ENCODE measurements at places on chromosomes 1 and 21.

- DNase-seq: no peak
Measured at GRCh38 chr1:160981584-160982411, 27.2 kb upstream of the ITLN2 start.

- no peak for DNase-seq
Measured at GRCh38 chr1:94683886-94684285, 136.3 kb upstream of the SLC44A3 start.

GRCh38 chr1:222171005-222171404 lies 376.9 kb downstream of the HHIPL2 start:
- no peak for DNase-seq

DNA sequence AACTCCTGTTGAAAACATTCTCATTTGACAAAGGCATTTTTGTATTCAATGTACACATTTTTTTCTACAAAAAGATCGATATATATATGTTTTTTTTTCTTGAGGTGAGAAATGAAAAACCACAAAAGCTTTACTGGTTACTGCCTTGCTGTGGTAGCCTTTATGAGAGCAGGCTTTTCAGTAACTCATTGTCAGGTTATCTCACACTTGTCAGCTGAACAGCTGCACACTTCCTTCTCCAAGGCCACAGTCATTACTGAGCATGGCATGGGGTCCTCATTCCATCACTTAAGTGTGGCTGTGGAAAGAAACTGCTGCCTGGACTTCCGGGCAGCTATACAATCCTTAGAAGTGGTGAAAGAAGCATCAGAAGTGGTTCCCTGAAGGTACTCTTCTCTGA lies 169.3 kb upstream of the ZP4 start:
- DNase-seq: no peak

GRCh38 chr1:240312872-240313271 lies 221.2 kb downstream of the FMN2 start:
- no peak for DNase-seq

DNA sequence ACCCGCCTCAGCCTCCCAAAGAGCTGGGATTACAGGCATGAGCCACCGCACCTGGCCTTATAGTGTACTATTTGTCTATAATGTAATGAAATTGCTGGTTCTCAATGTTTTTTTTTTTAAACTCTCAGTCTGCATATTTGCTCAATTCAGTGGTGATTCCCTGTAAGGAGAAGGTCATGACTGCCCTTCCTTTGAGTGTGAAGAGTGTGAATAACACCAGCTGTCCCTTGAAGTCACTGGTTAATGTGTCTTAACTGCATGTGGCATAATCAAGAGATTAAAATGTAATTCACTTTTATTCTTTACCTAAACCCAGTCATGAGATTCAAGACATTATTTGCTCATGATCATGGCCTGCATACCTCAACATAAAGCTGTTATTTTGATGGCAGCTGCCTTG lies 30.5 kb downstream of the MTF2 start:
- no peak for DNase-seq

- DNase-seq: no peak
Measured at GRCh38 chr1:84722794-84723193, 32.5 kb upstream of the SSX2IP start.

DNA sequence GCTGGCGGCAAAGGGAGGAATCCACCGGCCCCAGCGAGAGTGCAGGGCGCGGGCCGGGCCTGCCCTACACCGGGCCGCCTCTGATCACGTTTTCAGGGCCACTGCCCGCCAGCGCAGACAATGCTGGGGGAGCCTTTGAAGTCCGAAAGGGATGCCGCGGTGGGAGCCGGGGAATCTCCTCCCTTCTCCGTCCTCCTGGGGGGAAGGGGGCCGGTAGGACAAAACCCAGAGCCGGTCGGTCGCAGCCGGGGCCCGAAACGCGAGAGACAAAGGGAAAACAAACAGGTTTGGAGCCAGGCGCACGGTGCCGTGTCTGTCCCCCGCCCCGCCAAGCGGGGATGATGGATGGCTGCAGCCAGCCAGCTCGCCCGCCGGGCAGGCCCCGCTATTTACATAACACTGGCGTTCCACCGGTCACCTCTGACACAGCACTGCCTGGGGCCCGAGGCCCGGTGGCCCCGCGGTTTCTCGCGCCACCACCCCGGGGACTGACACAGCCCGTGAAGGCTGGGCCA lies 92.0 kb downstream of the CASZ1 start:
- DNase-seq: no peak

DNA sequence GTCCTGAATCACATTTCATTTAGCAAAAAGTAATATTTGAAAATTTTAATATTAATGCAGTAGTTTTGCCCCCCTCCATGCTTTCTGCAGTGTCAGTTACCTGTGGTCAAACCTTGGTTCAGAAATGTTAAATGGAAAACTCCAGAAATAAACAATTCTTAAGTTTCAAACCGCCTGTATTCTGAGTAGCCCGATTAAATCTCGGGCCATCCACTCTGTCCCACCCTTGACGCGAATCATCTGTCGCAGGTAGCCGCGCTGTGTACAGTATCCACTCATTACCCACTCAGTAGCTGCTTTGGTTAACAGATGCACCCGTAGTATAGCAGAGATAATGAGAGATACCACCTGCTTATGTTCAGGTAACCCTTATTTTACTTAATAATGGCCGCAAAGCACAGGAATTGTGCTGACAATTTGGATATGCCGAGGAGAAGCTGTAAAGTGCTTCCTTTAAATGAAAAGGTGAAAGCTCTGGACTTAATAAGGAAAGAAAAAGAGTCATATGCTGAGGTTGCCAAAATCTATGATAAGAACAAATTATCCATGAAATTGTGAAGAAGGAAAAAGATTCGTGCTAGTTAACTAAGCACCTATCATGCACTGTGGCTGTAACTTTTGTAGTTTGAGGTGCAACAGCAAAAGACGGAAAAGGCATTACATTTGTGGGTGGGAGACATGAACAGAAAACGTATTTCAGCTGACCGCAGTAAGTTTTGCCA lies 889 bp upstream of the SCYL3 start:
- DNase-seq: no peak

- peak; percentile 21 for DNase-seq
Measured at GRCh38 chr1:9004700-9005394, 21.4 kb downstream of the SLC2A7 start.

GRCh38 chr21:41112740-41113692 lies 54.9 kb upstream of the BACE2 start:
- DNase-seq: no peak

- DNase-seq: peak; percentile 66
Measured at GRCh38 chr1:202135221-202135721, 9.3 kb downstream of the ARL8A start.

GRCh38 chr21:36735724-36736320 lies 36.9 kb downstream of the SIM2 start:
- no peak for DNase-seq

DNA sequence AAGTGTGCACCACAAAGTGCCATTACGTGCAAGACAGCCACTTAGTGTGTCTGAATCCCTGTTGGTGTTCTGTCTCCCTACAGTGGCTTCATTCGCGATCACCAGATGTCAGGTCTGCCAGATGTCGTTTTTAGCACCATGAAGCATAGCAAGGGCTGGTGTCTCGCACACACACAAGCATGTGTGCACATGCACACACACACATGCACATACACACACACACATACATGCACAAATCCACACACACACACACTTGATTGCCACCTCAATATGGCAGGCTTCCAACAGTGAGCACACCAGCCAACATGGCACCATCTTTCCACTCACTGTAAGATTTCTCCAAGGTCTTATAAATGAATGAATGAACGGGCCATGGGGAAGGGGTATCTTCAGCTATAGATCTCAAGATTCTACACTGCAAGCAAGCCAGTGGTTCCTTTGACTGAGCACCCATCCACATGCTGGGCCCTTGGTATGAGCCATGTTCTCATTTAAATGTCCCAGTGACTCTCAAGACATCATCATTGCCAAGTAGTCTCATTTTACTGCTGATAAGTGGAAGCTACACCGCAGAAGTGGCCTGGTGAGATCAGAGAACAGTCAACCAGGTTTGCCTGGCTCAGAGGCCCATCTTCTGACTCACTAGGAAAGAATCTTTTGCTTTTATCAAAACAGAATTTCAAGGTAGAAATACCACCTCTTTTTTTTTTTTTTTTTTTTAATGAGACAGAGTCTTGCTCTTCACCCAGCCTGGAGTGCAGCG lies 84.9 kb downstream of the SIM2 start:
- no peak for DNase-seq

DNA sequence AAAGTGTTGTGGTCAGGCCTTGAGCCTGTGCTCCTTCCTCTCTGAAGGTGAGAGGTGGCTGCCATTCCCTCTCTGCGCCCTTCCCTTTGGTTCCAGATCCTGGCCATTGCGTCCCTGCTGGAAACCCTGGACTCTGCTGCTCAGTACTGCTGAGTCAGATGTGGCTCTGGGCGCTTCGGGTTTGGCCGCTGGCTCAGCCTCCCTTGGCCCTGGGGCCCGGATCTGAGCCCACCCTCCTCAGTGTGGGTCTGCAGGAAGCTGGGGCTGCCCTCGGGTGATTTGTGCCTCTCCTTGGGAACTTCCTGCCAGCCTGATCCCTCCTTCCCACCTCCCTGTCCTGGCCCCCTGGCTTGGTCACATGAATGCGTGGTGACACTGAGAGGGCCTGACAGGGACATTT lies 32.2 kb downstream of the QSOX1 start:
- no peak for DNase-seq

- no peak for DNase-seq
Measured at GRCh38 chr1:43354936-43355335, 3.8 kb upstream of the CDC20 start.

- no peak for DNase-seq
Measured at GRCh38 chr1:156367383-156368156, 1.4 kb upstream of the RHBG start.

DNA sequence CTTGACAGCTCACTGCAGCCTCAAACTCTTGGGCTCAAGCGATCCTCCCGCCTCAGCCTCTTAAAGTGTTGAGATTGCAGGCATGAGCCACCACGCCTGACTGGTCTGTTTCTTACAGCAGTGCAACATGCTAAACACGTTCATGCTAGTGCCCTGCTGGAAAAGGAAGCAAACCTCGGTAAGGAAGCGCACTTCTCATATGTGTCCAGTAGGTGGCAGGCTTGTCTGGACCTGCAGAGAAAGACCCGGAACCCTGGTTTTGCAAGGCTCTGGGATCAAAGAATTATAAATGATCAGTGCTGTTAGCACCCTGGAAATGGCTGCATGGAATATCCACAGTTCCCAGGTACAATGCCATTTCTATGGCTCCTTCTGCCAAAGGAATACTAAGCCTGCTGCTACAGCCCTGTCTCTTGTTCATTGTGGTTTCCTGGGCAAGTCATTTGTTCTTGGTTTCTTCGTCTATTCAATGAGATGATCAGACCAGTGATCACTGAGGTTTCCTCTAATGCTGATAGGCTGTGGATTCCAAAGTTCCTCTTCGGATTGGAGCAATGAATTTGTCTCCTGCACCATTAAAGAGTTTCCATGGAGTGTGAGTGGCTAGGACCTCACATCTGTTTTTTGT lies 15.9 kb downstream of the RNU5D-1 start:
- DNase-seq: peak; percentile 70

GRCh38 chr21:41926117-41926806 lies 27.6 kb downstream of the C2CD2 start:
- DNase-seq: no peak

- no peak for DNase-seq
Measured at GRCh38 chr1:95509989-95510388, 276.0 kb downstream of the RWDD3 start.

GRCh38 chr1:229186373-229187056 lies 84.4 kb upstream of the RAB4A start:
- no peak for DNase-seq

GRCh38 chr1:6666696-6667095 lies 34.9 kb downstream of the DNAJC11 start:
- no peak for DNase-seq

DNA sequence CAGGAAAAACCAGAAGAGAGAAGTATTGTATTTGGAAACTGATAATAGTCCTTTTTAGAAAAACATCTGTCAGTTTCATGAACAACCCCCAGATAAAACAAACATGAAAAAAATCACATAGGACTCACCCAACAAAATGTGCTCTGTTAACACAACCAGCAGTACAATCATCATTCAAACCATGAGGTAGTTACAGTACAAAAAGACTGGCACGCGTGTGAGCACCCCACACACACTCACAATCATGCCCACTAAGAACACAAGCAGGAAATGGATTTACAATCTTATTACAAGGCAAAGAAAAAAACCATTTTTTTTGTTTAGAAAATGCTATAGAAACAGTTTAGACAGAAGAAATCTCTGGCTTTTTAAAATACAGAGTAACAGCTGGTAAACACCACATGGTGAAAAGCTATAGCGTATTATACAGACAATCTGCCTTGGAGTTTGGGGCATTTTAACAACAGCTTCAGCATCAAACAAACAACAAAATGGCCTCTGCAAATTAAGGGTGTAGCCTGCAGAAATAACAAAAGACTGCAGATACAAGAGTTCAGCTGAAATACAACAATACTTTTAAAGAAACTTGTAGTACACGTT lies 180.0 kb downstream of the CDC7 start:
- DNase-seq: peak; percentile 0

DNA sequence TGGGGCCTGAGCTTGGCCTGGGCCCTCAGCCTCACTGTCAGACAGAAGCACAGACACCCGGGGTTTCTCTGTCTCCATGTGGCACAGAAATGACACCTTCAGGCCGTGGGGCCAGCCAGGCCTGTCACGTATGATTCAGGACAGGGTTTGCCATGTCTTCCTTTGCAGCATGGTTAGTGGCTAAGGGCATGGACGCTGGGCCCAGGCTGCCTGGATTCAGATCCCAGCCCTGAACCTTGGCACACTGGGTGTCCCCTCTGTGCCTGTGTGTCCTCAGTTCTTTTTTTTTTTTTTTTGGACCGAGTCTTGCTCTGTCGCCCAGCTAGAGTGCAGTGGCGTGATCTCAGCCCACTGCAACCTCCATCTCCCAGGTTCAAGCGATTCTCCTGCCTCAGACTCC lies 73.6 kb downstream of the SPSB1 start:
- DNase-seq: no peak

DNA sequence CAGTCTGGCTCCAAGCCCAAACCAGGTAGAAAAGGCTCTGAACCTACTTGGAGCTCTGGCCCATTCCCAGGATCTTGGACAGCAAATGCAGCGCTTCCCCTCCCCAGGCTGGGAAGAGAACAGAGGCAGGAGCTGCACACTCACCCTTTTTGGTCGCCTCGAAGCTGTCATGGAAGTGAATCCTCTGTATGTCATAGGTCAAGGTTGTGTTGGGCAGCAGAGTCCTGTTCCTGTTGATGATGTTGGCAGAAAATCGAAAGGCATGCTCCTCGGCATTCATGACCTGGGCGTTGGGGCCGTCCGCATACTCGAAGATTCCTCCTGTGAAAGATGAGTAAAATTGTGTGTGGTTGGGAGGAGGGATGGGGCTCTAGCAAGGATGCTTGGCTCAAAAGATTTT lies 143.5 kb downstream of the GRIK3 start:
- no peak for DNase-seq

GRCh38 chr1:12387641-12388040 lies 157.8 kb downstream of the VPS13D start:
- no peak for DNase-seq

GRCh38 chr1:206587904-206588303 lies 24.4 kb downstream of the EIF2D start:
- DNase-seq: no peak

DNA sequence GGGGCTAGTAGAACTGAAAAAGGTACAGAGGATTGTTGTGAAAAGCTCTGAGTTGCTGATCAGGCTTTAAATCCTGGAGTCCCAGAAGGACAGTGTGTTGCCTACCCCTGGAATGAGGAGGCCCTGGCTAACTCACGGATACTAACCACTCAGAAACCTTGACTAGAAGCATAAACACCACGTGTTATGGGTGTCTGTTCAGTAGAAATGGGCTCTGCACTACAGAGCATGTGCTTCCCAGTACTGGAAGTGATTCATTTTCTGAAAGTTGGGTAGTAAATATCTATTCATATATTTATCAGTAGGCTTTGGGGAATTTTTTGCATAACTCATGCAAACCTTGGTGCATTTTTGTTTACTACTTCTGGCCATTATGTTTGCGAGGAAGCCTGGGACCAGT lies 15.1 kb upstream of the CLCA1 start:
- no peak for DNase-seq
